ENCODE measurements at places on chromosomes 3 and 15.

DNA sequence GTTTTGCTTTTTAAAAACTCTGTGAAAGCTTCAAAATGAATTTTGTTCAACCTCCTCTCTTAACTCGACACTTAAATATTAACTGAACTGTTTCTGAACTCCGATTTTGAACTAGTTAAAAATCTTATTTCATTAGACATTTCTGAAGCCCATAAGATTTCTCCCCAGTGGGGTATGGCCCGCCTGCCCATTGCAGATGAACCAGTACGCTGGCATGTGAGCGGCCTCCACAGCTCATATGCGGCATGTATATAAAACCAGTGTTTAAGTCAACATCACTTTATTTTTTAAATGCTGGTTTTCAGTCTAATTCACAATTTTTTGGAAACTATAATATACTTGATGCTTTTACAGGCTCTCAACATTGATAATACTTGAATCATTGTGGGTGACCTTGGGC lies 50.2 kb downstream of the CPN2 start:
- DNase-seq = no peak

DNA sequence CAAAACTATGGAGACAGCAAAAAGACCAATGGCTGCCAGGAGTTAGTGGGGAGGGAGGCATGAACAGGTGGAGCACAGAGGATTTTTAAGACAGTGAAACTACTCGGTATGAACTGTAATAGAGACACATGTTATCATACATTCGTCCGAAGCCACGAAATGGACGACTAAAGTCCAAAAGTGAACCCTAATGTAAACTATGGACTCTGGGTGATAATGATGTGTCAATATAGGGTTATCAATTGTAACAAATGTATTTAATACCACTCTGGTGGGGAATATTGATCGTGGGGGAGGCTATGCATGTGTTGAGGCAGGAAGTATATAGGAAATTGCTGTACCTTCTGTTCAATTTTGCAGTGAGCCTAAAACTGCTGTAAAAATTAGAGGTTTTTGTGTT lies 107.0 kb downstream of the CPN2 start:
- no peak for DNase-seq

- no peak for DNase-seq
Observed at GRCh38 chr15:49154359-49154758, 1.0 kb downstream of the COPS2 start.

DNA sequence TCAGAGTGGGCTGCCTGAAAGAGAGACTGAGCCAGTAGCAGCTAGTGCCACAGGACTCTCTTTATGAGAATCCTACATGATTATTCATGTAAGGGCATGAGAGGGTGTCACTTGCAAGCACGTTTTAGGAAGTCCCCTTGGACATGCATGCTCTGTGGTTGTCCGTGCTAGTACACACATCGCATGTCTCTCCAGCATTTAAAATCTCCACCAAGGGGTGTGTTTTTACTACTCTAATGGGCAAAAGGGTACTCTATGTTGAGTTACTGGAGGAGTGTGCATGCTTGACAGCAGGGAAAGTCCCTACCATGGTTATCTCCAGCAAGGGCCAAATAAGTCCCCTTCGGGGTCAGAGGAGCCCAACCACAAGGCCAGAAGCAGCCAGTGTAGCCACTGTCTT lies 70.7 kb downstream of the DCLK3 start:
- no peak for DNase-seq

GRCh38 chr15:87827131-87827530 lies 429.4 kb downstream of the NTRK3 start:
- DNase-seq = no peak

- no peak for DNase-seq
Observed at GRCh38 chr15:40449275-40449674, 8.5 kb downstream of the BAHD1 start.

GRCh38 chr3:119508172-119508845 lies 10.0 kb downstream of the TIMMDC1 start:
- no peak for DNase-seq

DNA sequence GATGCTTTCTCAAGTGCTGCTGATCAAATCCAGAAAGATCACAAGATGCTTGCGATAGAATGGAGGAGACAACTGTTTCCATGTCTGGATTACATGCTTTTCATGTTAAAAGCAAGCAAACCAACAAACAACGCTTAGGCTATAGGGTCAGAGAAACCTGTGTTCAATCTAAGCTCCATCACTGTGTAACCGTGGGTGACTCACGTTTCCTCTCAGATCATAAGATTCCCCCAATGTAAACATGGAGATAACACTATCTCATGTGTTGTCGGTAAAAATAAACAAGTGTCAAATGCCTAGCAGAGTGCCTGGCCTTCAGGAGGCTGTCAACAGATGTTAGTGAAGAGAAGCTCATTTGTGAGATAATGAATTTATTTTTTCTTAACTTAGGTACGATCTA lies 907.8 kb downstream of the NTRK3 start:
- DNase-seq = no peak

DNA sequence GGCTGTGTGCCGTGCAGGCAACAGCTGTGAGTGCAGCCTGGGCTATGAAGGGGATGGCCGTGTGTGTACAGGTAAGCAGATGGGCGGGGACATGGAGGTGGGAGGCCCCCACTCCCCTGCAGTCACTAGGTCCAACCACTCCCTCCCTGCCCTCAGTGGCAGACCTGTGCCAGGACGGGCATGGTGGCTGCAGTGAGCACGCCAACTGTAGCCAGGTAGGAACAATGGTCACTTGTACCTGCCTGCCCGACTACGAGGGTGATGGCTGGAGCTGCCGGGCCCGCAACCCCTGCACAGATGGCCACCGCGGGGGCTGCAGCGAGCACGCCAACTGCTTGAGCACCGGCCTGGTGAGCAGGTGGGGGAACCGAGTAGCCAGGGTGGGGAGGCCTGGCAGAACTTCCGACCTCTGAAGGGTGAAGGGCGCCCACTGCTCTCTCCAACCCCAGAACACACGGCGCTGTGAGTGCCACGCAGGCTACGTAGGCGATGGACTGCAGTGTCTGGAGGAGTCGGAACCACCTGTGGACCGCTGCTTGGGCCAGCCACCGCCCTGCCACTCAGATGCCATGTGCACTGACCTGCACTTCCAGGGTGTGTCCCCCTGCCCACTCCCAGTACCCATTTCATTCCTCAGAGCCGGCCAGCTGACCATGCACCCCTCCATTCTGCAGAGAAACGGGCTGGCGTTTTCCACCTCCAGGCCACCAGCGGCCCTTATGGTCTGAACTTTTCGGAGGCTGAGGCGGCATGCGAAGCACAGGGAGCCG lies 11.6 kb downstream of the NT5DC2 start:
- DNase-seq = no peak

DNA sequence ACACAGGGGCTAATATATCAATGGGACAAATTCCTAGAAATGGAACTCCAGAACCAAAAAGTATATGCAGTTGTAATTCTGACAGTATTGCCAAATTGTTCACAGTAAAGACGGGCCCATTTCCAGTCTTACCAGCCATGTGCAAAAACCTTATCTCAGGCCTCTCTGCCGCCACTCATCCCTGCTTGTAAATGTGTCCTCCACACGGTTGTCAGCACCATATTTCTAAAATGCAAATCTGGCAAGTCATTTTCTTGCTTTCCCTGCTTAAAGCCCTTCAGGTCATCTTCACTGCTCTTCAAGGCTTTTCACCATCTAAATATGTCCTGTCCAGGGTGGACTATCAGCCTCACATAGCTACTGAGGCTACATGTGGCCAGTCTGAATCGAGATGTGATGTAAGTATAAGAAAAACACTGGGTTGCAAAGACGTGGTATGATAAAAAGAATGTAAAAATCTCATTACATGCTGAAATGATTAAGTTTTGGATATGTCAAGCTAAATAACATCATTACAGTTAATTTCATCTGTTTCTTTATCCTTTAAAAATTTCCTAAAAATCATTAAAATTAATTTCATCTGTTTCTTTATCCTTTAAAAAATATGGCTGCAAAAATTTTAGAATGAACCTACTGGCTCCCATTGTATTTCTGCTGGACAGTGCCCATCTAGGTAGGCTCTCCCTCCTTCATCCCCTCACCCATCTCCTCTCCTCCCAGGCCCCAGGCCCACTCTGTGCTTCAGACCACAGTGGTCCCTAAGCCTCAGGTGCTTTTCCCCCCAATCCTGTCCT lies 980 bp downstream of the PARP9 start:
- no peak for DNase-seq

- DNase-seq = no peak
Observed at GRCh38 chr3:32571192-32571485, 481 bp upstream of the DYNC1LI1 start.

GRCh38 chr15:84904419-84904818 lies 20.0 kb downstream of the SLC28A1 start:
- DNase-seq = no peak

GRCh38 chr3:183481582-183481981 lies 53.2 kb upstream of the MCF2L2 start:
- DNase-seq = no peak

- DNase-seq = no peak
Observed at GRCh38 chr3:63580151-63580550, 72.3 kb upstream of the SNTN start.

DNA sequence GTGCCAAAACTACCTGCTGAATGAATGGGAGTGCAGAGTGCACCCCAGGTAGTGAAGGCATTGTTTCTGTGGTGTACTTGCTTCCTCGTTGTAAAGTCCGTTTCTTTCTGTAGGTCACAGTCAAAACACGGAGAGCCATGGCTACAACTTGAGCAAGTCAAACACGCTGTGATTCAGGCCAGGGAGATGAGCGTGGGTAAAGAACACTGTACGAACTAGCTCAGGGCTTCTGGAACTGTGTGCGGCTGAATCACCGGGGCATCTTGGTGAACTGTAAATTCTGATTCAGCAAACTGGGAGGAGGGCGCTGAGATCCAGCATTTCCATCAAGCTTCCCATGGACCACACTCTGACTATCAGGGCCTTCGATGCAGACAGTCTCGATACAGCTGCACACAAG lies 5.0 kb upstream of the TNK2 start:
- no peak for DNase-seq

- peak; percentile 26 for DNase-seq
Observed at GRCh38 chr3:127697551-127698240, 24.9 kb downstream of the ABTB1 start.

GRCh38 chr15:43899928-43900327 lies 73.1 kb downstream of the WDR76 start:
- DNase-seq = no peak

DNA sequence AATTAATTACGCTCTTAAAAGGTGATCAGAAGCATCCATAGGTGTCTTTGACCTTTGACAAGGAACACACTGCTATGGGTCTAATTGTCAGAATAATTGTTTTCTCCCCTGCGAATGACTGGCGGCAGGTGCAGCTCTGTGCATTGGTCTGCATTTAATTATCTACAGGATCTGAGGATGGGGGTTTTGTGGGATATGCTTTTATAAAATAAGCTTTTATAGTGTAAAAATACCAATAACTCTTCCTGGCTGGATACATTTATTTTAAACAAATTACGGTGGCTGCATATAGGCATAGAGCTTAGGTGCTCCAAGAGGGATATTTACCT lies 201.6 kb upstream of the RGMA start:
- no peak for DNase-seq

- no peak for DNase-seq
Observed at GRCh38 chr3:42507761-42508335, 5.4 kb downstream of the VIPR1 start.

DNA sequence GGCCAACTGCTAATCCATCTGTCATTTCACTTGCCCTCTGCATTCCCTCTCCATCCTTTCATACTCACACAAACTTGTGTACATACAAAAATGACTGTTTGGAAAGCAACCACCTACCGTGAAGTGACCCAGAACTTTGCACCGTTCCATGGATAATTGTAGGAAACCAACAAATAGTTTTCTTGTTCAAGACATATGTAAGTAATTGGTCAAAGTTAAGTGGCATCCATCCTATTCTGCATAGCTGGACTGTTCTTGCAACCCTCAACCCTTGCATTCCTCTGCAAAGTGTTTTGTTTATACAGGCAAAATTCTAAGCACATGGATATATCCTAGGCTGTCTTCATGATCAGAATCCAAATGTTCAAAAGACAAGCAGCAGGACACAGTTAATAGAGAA lies 592.5 kb downstream of the MECOM start:
- DNase-seq = no peak

- DNase-seq = no peak
Observed at GRCh38 chr3:118098827-118099226, 935.8 kb downstream of the IGSF11 start.

DNA sequence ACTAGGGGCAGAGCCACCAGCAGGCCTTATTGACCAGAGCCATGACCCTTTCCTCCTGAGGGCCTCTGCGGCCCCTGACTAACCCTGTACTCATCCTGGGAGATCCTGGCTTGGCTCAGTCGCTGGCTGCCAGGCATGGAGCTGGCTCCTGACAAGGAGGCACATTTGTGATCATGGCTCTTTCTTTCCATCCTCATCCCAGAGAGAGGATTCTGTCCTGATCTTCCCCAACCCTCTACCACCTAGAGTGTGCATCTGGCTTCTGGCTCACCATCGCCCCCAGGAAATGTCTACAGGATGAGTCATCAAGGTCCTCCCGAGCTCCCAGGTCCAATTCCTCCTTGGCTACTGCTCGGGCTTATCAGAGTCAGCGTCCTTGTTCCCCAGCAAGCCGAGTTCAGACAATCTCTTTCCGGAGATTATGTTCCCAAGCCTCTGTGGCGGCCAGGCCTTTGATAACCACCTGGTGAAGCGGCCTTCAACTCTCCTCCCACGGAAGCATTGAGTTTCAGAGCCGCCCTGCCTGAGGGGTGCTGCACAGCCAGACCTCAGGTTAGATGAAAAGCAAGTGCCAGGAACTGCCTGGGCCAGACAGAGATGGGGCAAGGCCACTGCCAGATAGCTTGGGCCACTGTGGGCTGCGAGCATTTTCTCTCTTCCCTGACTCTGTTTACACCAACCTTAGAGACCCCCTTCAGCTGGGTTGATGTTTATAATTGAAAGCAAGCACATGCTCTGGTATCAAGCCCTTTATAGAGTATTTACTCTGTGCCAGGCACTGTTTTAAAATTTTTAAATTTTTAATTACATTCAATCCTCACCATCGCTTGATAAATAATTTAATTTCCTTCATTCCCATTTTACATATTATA lies 44.3 kb upstream of the MRPS22 start:
- DNase-seq = no peak

DNA sequence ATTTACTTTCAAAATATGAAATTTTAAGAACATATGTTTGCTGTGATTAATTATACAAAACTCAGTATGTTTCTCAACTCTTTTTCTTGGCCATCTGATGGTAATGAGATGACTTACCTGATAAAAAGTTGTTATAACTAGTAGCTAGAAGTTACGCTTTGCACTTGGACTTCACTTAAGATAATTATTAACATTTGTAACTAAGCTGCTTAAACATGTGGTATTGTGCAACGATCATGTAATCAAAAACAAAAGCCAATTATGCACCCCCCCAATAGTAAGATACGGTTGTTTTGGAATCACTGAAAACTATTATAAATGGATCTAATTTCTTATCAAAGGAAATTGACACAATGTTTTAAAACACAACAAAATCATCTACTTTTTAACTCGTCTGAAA lies 342.9 kb downstream of the CNTN3 start:
- no peak for DNase-seq

GRCh38 chr15:32994810-32995424 lies 199.6 kb downstream of the FMN1 start:
- DNase-seq = no peak

GRCh38 chr15:74809242-74809641 lies 3.4 kb upstream of the LMAN1L start:
- DNase-seq = no peak

GRCh38 chr3:98460220-98460619 lies 2.8 kb upstream of the OR5K1 start:
- no peak for DNase-seq

GRCh38 chr3:27127195-27127594 lies 242.0 kb downstream of the NEK10 start:
- DNase-seq = no peak

Data from GM12864 (cell line).